ENCODE measurements at places on chromosomes 11 and 22. TPM values are rescaled to one million over a fixed set of nuclear protein-coding genes. Genes with fewer than 3 reads are reported as not detected.

PHF21A gene
- polyA plus RNA-seq: 31.1 TPM

ADORA2A gene
- polyA plus RNA-seq: 7.6 TPM

PLEKHB1 gene
- polyA plus RNA-seq: 1.2 TPM

PGA3 gene
- polyA plus RNA-seq: 1.4 TPM

MPZL3 gene
- polyA plus RNA-seq: 0.70 TPM

TRIM48 gene
- not detected for polyA plus RNA-seq

PLAAT4 gene
- polyA plus RNA-seq: 7.8 TPM

OR52E6 gene
- not detected for polyA plus RNA-seq

RANBP1 gene
- 111 TPM for polyA plus RNA-seq

KIRREL3 gene
- 0.44 TPM for polyA plus RNA-seq

MMP8 gene
- polyA plus RNA-seq: 0.13 TPM

TRIOBP gene
- 49.0 TPM for polyA plus RNA-seq

ISX gene
- polyA plus RNA-seq: not detected

FOLH1 gene
- polyA plus RNA-seq: 2.3 TPM

DNA sequence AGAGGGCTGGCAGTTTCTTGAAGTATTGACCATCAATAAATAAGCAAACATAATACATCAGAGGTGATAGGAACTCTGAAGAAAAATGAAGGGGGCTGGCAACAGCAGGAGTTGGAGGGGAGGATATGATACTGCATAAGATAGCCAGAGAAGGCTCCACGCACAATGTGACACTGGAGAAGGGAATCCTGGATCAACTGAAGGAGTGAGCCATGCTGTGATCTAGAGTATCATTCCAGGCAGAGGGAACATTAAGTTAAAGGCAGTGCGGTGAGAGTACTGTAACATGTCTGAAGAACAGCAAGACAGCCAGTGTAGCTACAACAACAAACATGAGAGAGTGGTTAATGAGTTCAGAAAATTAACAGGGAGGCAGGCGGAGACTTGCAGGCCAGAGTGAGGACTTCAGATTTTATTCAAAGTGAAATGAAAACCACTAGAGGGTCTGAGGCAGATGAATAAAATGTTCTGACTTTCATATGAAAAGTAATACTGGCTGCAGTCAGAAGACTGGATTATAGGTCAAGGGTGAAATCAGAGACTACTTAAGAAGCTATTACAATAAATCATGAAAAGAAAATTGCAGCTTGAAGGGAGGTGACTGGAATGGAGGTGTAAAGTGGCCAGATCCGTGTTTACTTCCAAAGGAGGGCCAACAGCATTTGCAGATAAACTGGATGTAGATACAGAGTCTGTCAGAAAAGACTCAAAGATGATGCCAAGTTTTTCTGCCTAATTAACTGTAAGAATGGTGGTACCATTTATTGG is 49.4 kb downstream of the RRAS2 start:
- DNase-seq: no peak

- no peak for DNase-seq
These were observed 63.8 kb downstream of the PHF21A start for GRCh38 chr11:46057489-46057888.

GRCh38 chr11:70423523-70424505 is 25.5 kb downstream of the CTTN start:
- no peak for DNase-seq

DNA sequence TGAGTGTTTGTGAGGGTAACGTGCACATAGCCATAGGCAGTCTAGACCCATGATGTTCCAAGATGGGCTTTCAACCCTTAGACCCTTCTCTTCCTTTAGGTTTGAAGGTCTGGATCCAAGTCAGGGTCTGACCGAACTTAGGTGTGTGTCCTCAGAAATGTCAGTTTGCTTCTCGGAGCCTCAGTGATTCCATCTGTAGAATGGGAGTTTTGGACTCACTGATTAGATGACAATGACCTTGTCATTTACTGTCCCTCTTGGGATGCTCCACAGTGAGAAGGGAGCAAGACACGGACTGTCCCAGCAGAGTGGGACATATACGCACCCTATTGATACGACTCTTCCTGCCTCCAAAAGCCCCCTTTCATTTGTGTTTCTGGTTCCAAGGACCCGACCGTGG is 37.7 kb downstream of the ANO1 start:
- no peak for DNase-seq

DNA sequence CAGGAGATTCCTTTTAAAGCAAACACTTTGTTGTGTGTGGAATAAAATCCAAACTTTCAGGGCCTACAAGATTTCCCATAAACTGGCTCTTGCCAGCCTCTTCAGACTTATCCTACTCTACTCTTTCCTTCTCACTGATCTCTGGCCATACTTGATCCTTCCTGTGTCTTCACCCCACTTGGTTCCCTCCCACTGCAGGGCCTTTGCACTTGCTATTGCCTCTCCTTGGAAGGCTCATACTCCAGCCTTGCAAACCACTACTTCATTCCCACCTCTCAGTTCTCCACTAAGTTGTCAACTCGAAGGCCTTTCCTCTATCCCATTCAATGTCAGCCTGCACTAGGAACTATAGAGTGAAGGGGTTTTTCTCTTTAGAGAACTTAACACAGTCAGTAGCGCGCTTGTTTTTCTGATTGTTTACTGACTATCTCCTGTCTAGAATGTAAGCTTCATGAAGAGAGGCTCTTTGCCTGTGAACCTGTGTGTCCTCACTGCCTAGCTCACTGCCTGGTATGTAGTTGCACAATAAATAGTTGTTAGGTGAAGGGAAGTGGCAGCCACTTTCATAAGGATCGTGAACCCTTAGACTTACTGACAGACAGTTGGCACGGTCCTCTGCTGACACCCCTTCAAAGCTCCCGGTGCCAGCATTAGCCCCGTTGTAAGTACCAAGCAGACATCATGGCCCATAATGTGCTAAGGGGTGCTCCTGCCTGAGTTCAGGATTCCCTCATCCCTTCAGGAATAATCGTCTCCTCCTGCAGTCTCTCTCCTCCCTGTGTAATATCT is 833 bp upstream of the ME3 start:
- DNase-seq: no peak

- no peak for DNase-seq
These were observed 39.5 kb upstream of the GCAT start for GRCh38 chr22:37768273-37768672.

- DNase-seq: no peak
These were observed 5.8 kb downstream of the RAPSN start for GRCh38 chr11:47443028-47443700.

DNA sequence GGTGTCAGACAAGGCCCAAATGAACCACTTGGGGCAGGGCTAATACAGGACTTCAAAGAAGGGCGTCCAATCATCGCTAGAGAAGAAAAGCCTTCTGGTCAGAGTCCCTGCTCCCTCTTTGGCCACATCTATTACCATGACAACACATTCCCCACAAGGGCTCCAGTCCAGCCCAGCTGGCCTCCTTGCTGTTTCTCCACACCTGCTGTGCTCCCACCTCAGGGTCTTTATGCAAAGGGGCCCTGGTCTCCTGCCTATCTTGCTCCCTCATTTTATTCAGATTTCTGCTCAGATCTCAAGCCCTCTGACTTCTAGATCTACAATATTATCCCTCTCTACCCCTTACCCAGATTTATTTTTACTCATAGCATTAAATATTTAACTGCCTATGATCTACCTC is 58.0 kb upstream of the KIRREL3 start:
- DNase-seq: no peak

GRCh38 chr11:100575860-100576717 is 111.0 kb upstream of the ARHGAP42 start:
- DNase-seq: peak; percentile 75

DNA sequence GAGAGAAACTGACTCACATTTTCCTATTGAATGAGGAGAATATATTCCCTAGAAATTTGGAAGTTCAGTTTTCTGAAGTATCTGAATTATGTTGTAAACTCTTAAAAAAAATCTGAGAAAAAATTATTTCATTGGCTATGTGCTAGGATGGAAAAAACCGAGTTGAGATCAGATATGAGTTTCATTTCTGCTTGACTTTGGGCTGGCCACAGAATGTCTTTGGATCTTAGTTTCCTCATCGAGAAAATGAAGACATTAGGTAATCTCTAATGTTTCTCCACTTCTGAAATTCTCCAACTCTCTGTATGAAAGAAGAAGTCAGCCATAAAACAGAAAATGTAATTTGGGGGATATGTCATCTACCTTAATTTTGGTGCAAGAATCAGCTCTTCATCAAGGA is 28.8 kb downstream of the SLN start:
- DNase-seq: no peak

DNA sequence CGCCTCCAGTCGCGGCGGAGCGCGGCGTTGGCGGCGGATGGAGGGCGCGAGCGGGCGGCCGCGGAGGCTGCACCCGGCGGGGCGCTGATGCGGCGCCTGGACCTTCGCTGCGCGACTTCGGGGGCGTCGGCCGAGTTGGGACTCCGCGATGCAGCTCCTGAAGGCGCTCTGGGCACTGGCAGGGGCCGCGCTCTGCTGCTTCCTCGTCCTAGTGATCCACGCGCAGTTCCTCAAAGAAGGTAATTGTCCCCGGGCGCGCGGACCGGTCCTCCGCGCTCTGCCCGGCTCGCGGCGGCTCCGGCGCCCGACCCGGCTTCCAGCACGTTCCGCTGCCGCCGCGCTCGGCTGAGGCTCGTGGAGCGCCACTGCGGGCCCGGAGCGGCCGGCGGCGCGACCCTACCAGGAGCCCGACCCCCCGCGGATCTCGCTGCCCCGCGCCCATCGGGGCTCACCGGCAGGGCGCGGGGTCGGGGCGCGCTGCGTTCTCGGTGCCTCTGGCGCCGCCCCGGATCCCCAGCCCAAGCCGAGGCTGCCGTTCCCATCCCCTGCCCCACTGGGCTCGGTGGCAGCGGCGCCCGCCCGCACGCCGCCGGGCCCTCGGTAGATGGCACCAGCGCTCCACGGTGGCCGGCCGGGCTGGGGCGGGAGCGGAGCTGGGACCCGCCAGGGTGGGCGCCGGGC is 1251.2 kb downstream of the BRD1 start:
- DNase-seq: no peak

DNA sequence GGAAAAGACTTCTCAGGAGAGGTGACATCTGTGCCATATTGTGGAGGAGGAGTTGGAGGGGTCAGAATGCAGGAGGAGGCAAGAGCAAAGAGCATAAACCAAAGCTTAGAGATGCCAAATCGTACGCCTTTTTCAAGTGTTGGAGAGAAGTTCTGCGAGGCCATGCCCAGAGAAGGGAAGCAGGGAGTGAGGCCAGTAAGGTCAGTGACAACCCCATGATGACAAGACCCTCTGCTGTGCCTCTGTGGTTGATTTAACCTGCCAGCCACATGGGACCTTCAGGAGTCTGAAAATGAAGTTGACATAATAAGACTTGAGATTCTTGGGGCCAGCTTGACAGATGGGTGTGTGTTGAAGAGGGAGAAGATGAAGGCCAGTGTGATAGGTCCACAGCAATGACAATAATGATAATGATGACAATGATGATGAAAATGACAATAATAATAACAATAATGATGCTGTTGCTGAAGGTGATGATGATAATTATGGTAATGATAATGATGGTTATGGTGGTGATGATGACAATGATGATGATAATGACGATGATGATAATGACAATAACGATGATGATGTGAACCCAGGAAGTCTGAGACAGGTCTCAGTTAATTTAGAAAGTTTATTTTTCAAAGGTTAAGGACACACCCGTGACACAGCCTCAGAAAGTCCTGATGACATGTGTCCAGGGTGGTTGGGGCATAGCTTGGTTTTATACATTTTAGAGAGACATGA is 152.6 kb upstream of the B3GAT1 start:
- no peak for DNase-seq

DNA sequence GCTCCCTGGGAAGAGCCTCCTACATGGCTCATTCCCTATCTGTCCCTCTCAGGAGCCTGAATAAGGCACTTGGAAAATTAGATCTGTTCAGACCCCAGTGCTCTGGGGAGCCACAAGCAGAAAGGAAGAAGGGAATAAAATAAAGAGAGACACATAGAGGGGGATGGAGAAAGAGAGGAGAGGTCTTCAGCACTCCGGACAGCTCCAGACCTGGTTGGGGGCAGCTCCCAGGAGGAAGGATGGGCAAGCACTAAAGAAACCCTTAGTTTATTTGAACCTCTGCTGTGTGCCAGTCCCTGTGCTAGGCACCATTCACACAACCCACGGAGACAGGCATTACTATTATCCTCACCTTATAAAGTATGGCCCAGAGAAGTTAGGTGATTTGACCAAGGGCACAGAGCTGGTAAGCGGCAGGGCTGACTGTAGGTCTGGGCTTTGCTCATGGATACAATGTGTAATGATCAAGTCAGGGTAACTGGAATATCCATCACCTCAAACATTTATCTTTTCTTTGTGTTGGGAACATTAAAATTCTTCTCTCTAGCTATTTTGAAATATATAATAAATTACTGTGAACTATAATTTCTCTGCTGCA is 53.7 kb upstream of the LRRC32 start:
- no peak for DNase-seq

DNA sequence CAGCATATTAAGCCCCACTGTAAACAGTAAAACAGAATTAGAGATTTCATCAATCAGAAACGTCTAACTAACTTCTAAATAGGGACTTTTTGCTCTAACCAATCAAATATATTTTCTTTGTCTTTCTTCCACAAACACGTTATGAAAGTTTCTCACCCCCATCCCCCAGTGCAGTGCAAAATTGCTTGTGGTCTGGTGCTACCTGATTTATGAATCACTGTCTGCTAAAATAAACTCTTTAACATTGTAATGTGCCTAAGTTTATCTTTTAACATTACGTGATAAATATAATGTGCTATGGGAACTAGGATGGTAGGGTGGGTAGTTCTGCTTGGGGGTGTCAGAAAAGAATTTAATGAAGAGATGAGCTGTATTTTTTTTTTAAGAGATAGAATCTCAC is 47.3 kb upstream of the SLC5A1 start:
- no peak for DNase-seq

- DNase-seq: no peak
These were observed 41.6 kb upstream of the PAK1 start for GRCh38 chr11:77515483-77515882.

- peak; percentile 21 for DNase-seq
These were observed 916 bp downstream of the GNG3 start for GRCh38 chr11:62708392-62708791.

- peak; percentile 74 for DNase-seq
These were observed 55.1 kb downstream of the PACSIN2 start for GRCh38 chr22:42959576-42960509.

GRCh38 chr11:21556926-21557325 is 636.0 kb upstream of the ANO5 start:
- peak; percentile 38 for DNase-seq

GRCh38 chr11:60785806-60786361 is 751 bp downstream of the MS4A10 start:
- DNase-seq: no peak

- DNase-seq: no peak
These were observed 795 bp upstream of the MSANTD4 start for GRCh38 chr11:106022795-106023275.

- no peak for DNase-seq
These were observed 9.4 kb upstream of the IGSF9B start for GRCh38 chr11:133966172-133966651.

- no peak for DNase-seq
These were observed 581.5 kb downstream of the LRRC4C start for GRCh38 chr11:40877981-40878380.

- DNase-seq: no peak
These were observed 1.2 kb downstream of the PLA2G3 start for GRCh38 chr22:31139066-31139465.
